Kidney capillary endothelial cell (primary cell): ENCODE measurements at places on chromosomes 2 and 18.

- no peak for DNase-seq
Observed at GRCh38 chr2:10972683-10973433, 61.1 kb downstream of the KCNF1 start.

GRCh38 chr18:26575865-26576217 lies 27.5 kb upstream of the KCTD1 start:
- no peak for DNase-seq

GRCh38 chr2:236582968-236583367 lies 13.3 kb downstream of the ACKR3 start:
- DNase-seq, result no peak

GRCh38 chr2:186746584-186746983 lies 52.7 kb downstream of the FAM171B start:
- DNase-seq, result no peak

- no peak for DNase-seq
Observed at GRCh38 chr18:46415532-46416252, 241.3 kb downstream of the LOXHD1 start.

GRCh38 chr2:24540011-24540477 lies 49.0 kb downstream of the NCOA1 start:
- no peak for DNase-seq

DNA sequence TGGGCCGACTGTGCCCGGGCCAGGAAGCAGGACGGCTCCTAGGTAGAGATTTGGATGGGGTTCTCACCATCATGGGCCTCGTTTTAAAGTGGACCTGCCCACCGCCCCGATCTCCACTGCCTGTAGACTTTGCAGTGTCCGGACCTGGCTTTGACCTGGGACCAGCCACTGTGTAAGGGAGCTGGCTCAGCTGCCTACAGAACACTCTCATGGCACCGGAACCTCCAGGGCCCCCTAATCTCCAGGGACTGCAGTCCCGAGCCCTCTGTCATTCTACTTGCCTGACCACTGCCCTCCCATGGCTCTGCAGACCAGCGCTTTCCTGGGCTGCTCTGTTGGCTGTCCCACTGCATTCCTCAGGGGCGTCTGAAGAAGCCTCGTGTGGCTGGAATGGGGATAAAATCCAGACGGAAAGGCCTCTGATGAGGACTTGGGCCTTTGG lies 120.8 kb downstream of the GLI2 start:
- no peak for DNase-seq

GRCh38 chr2:127566576-127566975 lies 31.1 kb downstream of the MYO7B start:
- no peak for DNase-seq

DNA sequence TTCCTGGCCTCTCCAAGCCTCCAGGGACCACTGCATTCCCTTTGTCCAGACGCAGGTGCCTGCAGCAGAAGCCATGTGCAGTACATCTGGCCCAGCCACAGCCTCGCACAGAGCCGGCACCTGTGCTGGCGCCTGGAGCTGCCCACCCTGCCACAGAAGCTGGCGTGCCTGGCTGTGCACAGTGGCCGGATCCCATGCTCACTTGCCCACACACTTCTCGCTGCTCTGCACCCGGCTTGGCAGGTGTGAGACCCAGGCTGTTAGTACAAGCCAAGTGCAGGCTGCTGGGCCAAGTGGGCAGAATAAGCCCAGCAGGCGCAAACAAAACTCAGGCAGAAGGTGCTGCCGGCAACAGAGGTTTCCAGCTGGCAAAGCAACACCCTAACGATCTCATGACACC lies 124.5 kb upstream of the CCDC150 start:
- DNase-seq, result no peak

DNA sequence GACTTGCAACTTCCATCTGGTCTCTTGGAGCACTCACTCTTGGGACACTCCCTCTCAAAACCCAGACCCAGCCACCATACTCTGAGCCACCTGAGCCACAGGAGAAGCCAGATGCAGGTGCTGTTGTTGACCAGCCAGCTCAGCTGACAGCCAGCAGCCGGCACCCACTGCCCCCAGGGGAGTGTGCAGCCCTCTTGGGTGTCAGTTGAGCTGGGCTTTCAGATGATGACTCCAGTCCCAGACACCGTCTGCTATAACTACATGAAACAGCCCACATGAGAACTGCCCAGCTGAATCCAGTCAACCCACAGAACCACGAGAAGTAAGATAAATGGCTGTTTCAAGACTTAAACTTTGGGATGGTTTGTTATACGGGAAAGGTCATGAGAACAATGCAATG lies 10.7 kb upstream of the IGFBP2 start:
- DNase-seq, result no peak

DNA sequence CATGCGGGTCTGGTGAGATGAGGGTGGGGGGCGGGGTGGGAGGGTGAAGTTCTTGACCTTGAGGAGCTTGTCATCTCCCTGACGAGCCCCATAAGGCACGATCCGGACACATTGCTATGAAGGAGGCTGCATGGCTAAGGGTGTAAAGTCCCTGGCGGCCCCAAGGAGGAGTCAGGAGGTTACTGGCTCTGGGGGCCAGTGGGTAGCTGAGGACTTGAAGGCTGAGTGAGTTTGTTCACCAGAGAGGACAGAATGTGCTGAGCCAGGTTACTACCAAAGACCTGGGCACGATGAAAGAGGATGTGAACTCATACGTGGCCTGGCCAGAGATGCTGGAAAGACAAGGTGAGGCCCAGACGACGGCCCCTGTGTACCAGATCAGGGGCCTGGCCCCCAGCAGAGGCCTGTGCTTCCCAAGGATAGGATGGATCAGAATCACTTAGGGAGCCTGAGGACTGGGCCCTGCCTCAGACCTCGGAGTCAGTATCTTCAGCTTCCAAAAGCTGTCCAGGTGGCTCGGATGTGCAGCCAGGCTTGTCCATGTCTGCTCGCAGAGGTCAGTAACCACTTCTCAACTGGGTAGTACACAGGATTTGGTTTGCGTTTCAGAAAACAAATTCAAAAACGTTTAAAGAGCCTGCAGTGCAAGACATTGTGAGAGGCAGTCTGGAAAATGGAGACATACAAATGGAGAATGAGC lies 110.9 kb downstream of the RNF144A start:
- no peak for DNase-seq

DNA sequence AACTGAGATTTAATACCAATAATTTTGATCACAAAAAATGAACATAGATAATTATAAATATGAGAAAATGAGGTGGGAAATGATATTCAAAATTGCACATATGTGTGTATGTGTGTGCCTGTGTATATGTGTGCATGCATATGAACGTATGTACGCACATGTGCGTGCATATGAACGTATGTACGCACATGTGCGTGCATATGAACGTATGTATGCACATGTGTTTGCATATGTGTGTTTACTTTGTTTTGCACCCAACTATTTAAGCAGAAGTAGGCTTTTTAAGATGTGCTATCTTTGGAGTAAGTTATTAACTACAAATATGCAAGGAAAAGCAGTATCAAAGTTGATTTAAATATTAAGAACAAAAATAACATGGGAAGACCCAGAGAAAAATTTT lies 484.3 kb downstream of the EPHA4 start:
- DNase-seq, result no peak

DNA sequence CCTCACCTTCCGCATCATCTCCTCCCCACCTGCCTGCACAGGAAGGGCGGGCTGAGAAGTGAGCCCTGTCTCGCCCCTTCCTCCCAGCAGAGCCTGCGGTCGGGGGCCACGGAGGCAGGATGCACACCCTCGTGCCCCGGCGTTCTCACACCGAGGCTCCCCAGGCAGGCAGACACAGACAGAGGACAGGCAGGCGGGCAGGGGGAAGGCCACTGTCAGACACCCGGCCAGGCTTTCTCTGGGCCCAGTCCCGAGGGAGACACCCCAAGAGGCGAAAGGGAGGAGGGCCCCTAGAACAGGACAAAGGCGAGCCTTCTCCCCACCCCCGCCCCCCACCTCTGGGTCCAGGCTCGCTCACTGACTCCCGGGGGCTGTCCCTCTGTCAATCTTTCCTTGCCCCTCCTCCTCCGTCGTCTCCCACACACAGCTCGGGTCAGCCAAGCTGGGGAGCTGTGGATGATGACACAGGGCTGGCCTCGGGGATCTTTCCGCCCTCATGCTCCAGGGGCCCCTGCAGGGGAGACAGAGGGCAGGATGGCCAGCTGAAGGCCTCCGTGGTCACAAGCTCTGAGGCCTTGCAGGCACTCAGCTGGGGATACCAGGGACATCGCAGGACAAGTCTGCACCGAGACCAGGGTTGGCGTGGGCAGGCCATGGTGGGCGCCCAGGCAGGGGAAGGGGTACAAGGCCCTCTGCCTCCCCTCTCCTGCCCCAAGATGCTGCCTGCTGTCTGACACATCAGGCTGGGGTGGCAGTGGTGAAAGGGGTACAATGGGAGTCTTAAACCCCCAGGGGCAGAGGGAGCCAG lies 24.9 kb downstream of the BIN1 start:
- no peak for DNase-seq

DNA sequence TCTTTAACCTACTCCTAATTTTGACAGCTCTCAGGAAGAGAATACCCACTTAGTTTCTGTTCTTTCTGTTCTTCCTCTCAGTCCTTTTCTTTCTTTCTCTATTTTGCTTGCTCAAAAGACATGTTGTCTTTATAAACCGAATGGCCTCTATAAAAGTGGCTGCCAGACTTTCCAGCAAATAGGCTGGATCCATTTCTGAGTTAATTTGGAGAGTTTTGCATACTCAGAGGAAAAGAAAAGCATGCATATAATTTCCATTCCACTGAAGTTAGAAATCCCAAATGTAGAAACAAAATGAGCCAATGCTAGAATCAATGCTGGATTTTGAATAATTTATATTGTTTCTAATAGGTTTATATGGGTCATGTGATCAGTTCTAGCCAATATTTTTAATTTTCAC lies 65.9 kb downstream of the FAM124B start:
- no peak for DNase-seq

DNA sequence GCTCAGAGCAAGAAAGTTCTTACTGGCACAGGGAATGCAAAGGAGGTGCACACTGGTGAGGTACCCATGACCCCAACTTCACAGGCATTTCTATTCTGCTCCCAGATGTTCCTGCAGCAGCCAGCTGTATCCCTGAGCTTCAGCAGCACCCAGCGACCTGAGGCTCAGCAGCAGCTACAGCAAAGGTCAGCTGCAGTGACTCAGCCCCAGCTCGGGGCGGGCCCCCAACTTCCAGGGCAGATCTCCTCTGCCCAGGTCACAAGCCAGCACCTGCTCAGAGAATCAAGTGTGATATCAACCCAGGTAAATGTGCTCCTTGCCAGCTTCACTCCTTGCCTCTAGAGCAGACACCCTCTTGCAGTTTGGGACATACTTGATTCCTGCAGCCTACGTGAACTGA lies 14.1 kb upstream of the RPL31 start:
- DNase-seq, result no peak

- DNase-seq, result no peak
Observed at GRCh38 chr18:7234091-7234490, 3.2 kb downstream of the LRRC30 start.

- DNase-seq, result no peak
Observed at GRCh38 chr2:220506466-220506865, 879.0 kb downstream of the SLC4A3 start.

- DNase-seq, result no peak
Observed at GRCh38 chr2:17578466-17578928, 38.0 kb downstream of the VSNL1 start.

- DNase-seq, result no peak
Observed at GRCh38 chr2:25545899-25546298, 127.5 kb downstream of the DTNB start.

- no peak for DNase-seq
Observed at GRCh38 chr18:21747764-21748693, 7.4 kb downstream of the MIB1 start.

DNA sequence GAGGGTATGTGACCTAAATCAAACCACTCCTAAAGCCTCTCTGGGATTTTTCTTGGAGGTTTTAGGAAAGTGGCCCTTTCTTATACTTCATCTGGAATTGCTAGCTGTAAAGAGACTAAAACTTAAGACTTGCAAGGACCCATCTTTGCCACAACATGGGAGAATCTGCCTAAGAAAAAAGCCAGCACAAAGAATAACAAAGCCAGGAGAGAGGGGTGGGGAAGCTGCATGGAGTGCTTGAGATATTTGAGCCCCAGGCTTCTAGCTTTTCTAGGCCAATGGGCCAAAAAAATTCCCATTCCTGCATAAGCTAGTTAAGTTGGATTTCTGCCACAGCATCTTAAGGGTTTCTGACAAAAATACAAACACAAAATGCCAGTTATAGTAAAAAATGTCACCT lies 38.5 kb upstream of the LYPD6 start:
- no peak for DNase-seq

DNA sequence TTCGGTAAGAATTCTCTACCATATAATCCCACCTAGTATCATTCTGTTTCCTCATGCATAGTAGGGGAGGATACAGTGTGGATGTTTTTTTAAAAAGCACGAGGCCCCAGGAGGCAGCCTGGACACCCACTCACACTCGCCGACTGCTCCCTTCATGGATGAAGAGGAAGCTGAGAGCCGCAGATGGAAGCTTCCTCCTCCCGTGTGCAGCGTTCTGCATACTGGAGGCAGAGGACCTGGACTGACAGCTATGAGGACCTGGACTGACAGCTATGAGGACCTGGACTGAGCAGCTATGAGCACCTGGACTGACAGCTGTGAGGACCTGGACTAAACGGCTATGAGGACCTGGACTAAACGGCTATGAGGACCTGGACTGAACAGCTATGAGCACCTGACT lies 234.4 kb downstream of the NDUFA10 start:
- no peak for DNase-seq

DNA sequence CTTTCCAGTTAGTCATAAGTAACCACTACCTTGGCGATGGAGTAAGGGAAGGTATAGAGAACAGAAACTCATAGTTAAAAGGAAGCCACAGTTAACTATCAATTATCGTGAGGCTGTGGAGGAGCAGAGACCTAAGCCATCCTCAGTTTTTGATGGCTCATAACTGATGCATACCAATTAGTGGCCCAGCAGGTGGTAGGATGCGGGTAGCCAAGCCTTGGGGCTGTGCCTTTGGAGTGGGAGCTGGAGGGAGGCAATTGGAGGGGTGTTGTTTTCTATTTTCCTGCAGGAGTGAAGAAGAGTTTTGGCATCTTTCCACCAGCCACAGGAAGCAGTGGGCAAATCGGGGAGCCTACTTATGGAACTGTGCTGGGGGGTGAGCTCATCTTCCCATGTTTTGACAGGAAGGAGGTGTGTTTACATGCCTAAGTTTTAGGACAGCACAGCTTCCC lies 194.8 kb downstream of the TPGS2 start:
- no peak for DNase-seq

DNA sequence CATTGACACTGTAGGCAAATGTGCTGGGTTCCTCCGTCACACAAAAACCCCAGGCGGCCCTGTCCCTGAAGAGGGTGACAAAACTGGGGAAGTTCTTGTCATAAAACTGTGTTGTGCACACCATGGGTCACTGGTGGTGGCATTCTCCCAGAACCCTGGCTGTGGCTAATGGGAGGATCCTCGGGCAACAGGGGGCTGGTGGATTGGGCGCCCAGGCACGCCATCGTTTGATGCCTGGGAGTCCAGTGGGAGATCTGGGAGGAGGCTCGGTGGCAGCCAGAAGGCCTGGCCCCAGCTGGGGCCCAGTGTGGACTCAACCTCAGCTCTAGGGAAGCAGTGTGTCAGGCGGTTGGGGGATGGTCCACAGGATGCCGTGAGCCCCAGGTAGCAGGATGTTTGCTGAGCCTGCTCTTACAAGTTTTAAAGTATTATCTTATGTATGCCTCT lies 140.7 kb downstream of the ACOXL start:
- DNase-seq, result no peak

- no peak for DNase-seq
Observed at GRCh38 chr2:235168174-235168979, 216.6 kb downstream of the SH3BP4 start.

- DNase-seq, result no peak
Observed at GRCh38 chr18:77395953-77396352, 146.3 kb downstream of the GALR1 start.

- peak; percentile 81 for DNase-seq
Observed at GRCh38 chr2:32825291-32825712, 121.5 kb upstream of the LTBP1 start.

- DNase-seq, result no peak
Observed at GRCh38 chr2:41206004-41206403, 754.1 kb upstream of the SLC8A1 start.
